ENCODE measurements at places on chromosomes 1 and 21.

DNA sequence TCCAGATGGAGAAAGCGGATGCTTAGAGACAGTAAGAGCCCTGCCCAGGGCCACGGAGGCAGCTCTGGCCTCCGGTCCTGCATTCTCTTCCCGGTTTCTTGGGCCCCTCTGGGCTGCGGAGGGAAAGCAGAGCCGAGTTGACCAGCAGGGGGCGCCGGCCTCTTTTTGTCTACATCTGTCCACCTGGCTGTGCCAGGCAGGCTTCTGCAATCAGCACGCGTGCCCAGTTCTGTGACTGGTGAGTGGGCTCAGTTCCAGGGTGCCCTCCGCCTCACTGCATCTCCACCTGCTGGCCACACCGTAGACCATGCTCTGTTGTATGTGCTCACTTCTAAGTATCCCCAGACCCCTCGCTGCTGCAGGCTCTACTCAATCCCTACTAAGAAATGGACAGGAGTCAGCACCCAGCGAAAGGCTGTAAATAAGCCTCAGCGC lies 6.7 kb upstream of the HUNK start:
- peak; percentile 54 for DNase-seq

GRCh38 chr1:84991097-84991920 lies 5.6 kb downstream of the MCOLN2 start:
- DNase-seq = no peak

- no peak for DNase-seq
These were observed 2.5 kb upstream of the LEFTY1 start for GRCh38 chr1:225891229-225891972.

GRCh38 chr1:68237040-68237439 lies 4.7 kb upstream of the WLS start:
- no peak for DNase-seq

- no peak for DNase-seq
These were observed 56.4 kb downstream of the SPATA17 start for GRCh38 chr1:217687511-217687910.

DNA sequence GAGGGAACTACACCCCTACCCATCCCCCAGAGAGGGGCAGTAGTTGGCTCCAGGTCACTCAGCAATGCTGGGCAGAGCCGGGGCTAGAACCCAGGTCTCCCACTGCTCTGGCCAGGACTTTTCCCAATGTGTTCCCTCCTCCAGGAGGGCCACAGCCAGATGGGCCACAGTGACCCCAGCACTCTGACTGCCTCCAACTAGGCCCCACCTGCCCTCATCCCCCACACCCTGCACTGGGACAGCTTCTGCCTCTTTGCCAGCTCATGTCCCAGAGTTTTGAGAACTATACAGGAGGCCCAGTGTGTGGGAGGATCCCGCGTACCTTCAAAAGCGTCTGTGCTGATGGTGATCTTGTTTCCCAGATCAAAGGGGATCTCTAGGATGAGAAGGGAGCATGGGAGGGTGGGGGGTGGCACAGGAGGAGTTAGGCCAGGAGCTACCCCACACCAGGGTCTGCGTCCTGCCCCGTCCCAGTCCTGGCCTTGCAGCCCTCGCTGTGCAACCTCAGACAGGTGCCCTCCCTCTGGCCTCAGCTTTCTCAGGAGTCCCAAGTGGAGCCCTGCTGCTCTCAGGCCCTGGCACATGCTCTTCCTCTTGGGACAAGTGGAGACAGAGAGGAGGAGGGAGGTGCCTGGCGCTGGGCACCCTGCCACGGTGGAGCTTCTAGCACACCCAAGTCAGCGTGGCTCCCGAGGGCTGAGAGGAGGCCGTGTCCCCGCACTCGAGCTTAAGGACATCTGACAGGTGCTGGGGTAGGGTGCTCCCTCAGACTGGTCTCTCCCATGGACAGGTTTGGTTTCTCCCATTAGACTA lies 22.0 kb downstream of the MYOM3 start:
- DNase-seq = no peak

- no peak for DNase-seq
These were observed 20.0 kb downstream of the F11R start for GRCh38 chr1:161000736-161001480.

- DNase-seq = no peak
These were observed 40.3 kb upstream of the CCDC27 start for GRCh38 chr1:3711780-3712451.

- DNase-seq = no peak
These were observed 42.7 kb upstream of the AJAP1 start for GRCh38 chr1:4611563-4612341.
